ENCODE measurements at places on chromosomes 5 and 9.

GRCh38 chr5:32172923-32173266, 1.2 kb downstream of the GOLPH3 start:
- DNase-seq = no peak

GRCh38 chr9:124255222-124255621, 2.5 kb upstream of the NEK6 start:
- no peak for DNase-seq

GRCh38 chr5:143683459-143683858, 128.5 kb upstream of the HMHB1 start:
- no peak for DNase-seq

- DNase-seq = no peak
Observed at GRCh38 chr5:108084105-108084504, 297.8 kb downstream of the FBXL17 start.

- no peak for DNase-seq
Observed at GRCh38 chr9:36893184-36893583, 140.9 kb downstream of the PAX5 start.

GRCh38 chr9:5886114-5886939, 4.4 kb upstream of the MLANA start:
- DNase-seq = peak; percentile 61

- DNase-seq = no peak
Observed at GRCh38 chr5:58933891-58934628, 351.2 kb downstream of the RAB3C start.

- peak; percentile 39 for DNase-seq
Observed at GRCh38 chr5:135242866-135243555, 156.0 kb downstream of the MACROH2A1 start.

DNA sequence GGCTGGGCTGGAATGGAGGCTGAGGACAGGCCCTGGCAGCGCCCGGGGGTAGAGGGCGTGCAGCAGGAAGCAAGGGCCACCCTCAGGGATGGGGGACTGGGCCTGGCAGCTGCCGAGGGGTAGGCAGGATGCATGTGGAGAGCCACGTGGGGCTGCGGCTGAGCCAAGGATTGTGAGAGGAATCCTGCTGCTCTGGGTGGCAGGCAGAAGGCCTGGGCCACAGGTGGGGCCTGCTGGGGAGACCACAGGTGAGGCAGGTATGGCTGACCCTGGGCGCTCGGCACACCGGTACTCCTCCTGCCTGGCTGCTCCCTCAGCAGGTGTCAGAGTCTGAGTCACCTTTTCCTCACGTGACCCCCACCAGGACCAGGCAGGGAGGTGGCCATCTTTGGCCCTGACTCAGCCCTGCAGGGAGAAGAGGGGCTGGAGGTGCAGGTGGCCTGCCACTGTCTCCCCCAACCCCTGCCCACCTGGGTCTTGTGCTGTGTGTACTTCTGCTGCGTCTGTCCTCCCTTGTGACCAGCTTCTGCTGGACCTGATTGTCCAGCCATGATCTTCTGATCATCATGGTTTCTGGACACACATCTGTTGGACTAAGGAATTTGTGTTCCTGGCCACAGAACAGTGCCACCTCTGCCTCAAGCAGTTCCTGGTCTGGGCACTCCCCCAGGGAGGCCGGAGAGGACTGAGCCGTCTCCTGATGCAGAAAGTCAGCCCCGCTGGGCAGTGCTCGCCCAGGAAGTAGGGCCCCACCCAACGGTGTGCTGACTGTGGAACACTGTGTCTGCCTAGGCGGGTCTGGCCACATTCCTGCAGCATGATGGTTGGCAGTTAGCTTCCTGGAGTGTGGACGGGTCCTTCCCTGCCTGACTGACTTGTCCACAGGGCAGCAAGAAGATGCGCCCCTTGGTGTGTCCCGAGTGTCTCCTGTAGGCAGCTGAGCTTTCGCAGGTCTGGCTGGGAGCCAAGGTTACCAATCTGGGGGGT, 6.4 kb downstream of the ARRDC1 start:
- peak; percentile 85 for DNase-seq

DNA sequence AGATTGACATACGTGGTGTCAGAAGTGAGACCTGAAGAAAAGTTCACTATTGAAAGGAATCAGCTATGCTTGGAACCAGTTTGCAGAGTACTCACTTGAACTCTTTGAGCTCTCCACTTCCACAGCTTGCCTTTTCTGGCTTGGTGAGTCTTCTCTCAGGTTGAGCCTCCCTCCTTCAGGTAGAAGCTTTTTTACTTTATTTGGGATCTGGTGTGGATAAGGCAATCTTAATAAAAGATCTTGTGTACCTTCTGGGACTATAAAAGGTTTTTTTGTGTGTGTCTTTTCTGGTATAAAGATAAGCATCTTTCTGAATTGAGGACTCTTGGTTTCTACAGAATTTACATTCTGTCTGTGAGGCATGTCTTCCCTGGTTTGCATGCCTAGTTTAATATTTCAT, 5.4 kb upstream of the CPLANE1 start:
- no peak for DNase-seq

DNA sequence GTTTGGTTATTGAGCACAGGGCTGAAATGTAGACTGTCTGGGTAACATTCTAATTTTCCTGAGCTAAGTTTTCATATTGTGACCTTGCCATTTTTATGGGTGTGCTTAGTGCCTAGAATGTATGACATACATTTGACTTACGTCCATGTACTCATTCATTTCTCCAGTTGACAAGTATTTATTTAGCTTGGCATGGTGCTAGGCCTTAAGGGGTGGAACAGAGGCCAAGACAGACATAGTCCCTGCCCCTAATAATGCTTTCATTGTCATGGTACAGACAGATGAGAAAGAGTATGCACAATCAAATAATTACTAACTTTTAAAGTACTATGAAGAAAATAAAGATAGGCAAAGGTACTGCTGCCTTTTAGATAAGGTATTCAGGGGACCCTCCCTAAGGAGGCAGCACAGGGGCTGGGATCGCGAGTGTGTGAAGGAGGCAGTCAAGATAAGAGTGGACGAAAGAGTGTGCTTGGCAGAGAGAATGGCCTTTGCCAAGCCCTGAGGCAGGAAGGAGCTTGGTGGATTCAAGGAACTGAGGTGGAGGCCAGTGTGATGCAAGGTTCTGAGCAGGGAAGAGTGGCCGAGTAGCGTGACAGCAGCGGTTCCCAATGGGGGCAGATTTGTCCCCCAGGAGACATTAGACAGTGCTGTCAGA, 128.0 kb downstream of the PIP5K1B start:
- DNase-seq = no peak

- DNase-seq = peak; percentile 68
Observed at GRCh38 chr5:56950626-56951125, 1.2 kb downstream of the MIER3 start.

- no peak for DNase-seq
Observed at GRCh38 chr5:155001523-155001922, 12.0 kb upstream of the KIF4B start.

DNA sequence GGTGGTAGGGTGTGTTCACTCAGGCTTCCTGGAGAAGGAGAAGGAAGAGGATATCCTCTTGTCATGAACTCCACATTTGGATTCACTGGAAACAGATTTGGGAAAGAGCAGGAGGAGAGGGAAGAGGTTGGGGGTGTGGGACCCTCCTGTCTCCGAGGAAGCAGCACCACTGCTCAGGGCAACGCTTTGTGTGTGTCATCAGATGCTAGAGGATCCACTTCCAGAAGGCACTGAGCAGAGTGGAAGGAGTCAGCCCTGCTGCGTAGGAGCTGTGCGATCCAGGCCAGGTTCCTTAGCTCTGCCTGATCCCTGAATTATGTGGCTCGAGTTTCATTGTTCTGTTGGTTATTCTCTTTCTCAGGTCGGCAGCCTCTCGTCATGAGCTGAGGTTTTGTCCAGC, 37.3 kb upstream of the TJP2 start:
- no peak for DNase-seq

DNA sequence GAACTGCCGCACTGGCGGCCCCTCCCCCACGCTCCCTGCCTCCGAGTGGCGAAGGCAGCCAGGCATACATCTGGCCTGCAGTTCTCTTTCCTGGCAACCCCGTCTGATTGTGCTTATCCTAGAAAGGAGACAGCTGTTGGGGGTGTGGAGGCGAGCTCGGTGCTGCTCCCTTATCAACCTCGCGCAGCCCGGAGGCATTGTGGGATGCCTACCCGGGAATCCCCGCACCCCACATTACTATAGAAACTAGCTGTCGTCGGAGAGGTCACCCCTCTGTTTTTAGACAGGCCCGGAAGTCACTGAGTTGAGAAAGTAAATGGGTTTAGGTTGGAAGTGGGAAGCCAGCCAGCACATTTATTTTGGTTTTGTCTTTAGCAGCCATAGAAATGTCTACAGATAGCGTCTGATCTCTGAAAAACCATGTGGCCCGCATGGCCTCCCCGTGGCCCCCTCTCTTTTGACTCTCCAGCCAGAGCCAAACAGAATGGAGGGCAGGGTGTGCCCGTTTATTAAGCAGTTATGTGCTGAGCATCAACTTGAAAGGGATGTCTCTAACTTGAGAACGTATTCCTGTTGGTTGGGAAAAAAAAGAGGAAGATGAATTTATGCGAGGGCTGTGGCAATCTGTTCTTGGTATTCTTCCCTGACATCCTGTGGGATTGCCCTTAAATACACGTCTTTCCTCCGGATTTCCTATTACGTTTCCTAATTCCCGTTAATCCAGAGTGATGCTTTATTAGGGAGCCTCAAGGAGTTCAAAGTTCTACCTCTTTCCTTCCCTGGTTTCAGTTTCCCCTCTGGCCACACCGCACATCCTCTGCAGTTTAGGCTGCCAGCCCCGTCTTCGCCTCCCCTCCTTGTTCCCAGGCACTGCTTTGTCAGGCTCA, 3.9 kb downstream of the STC2 start:
- DNase-seq = peak; percentile 97

GRCh38 chr9:126454795-126455194, 128.2 kb downstream of the MVB12B start:
- no peak for DNase-seq

DNA sequence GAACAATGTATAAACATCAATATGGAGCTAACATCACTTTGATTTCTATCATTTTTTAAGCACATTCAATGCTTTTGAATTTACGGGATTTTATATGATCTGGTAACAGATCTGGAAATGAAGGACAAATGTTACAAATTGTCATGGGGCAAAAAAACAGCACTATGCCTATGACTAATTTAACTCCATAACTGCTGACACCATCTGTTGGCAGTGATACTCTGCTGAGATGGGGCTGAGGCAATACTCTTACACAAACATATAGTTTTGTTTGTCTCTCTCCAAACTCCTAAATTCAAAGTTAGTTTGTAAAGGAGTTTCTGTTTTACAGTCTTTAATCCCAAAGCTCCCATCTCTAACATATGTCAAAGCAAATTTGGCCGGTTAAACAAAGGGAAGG, 132.5 kb upstream of the FER start:
- DNase-seq = no peak

GRCh38 chr9:113770396-113770795, 105.7 kb upstream of the ZNF618 start:
- DNase-seq = peak; percentile 56

DNA sequence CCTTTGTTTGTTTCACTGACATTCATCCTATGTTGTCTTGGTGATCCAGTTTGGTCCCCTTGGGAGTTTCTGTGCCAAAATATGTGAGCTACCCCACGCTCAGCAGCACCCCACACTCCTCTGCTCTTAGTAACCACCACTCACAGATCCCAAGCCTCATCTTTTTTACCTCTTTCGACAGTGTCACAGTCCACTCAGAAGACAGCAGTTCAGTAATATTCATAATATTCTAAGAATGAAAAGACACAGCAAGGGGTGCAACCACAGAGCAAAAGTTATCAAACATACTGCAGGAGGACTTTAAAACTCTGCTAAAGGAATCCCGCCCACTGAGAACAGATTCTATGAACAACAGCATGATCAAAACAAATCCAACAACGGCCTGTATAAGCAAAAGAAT, 28.2 kb downstream of the RNF130 start:
- no peak for DNase-seq

GRCh38 chr5:159638954-159639559, 277.2 kb upstream of the ADRA1B start:
- no peak for DNase-seq

- DNase-seq = no peak
Observed at GRCh38 chr5:15932066-15932465, 247.5 kb downstream of the MARCHF11 start.

DNA sequence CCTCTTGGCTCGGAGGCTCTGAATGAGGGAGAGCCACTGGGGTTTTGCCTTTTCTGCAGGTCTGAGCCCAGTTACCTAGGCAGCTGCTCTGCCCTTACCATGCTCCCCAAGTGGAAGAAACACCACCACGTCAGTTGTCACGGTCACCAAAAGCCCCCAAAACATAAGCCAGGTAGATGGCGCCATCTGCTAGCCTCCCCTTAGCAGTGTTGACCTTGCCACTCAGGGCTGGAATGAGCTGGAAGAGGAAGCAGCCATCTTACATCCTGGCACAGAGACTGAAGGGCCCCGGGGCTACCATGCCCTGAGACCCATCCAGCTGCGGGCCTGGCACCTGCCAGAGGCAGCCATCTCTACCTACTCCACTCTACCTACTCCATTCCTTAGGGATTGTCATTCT, 7.4 kb downstream of the ZER1 start:
- no peak for DNase-seq

DNA sequence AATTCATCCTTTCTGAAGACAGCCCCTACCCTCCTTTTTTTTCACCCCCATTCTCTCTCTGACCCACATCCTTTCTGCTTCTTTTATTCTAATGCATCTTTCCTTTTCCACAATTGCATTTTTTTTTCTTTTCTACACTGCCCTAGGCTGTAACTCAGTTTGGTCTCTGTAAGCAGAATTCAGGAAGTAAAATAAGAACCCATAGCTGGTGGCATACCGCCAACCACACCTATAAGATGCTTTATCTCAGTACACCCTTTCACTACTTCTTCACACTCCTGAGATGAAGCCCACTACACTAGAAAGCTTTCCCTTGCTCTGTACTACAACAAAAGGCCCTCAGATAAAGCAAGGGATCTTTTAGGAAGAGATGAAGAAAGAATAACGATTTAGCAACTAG, 16.1 kb upstream of the TSSK1B start:
- DNase-seq = no peak

DNA sequence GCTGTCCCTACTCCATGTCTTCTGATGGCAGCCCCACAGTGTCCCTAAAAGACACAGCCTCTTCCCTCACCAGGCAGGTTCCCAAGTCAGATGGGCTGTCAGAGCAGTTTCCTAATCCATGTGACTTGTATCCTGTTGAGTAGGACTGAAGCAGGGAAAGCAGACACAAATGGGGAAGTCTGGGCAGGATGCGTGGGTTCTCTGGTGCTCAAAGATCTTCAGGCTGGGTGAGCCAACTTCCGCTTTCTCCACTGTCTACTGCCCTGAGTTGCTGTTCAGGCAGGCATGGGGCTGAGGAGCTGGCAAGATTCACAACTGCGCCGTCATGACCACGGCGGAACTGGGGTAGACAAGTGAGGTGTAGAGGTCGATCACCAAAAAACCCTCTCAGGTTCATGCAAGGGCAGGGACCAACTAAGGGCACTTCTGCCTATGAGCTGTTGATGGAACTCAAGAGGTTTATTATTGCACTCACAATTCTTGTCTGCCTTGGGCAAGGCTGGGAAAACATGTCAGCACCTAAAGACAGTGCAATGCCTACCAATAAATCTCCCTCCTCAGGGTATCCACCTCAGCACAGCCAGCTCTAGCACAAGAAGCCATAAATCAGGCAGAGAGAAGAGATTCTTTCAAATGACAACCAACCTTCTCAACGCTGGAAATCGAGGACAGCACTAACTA, 83.4 kb downstream of the RAPGEF1 start:
- DNase-seq = no peak

All from RPMI7951 (cell line).